Spinal cord (tissue), 10 donors: ENCODE measurements at places on chromosomes 5 and 9.

- no peak for DNase-seq
Observed at GRCh38 chr5:115262011-115262320, 711 bp downstream of the PGGT1B start.

GRCh38 chr5:15027764-15028163 is 156.2 kb upstream of the ANKH start:
- DNase-seq = no peak

DNA sequence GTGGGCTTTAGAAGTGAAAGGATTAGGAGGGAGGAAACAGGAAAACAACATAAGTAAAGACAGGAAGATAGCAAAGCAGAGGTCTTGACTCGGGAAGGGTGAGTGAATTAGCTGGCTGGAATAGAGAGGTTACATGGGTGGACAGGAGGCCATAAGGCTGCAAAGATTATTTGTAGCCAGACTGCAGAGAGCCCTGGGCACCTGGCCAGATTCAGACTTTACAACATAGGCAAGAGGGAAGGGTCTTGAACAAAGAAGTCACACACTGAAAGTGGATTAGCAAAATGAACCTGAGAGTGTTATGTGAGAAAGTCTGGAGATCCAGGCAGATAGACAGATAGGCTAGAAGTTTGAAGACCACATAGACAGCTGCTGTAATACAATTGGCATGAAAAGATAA is 29.7 kb upstream of the CER1 start:
- peak; percentile 55 for DNase-seq

- no peak for DNase-seq
Observed at GRCh38 chr9:76655121-76655541, 109.1 kb upstream of the PCA3 start.

DNA sequence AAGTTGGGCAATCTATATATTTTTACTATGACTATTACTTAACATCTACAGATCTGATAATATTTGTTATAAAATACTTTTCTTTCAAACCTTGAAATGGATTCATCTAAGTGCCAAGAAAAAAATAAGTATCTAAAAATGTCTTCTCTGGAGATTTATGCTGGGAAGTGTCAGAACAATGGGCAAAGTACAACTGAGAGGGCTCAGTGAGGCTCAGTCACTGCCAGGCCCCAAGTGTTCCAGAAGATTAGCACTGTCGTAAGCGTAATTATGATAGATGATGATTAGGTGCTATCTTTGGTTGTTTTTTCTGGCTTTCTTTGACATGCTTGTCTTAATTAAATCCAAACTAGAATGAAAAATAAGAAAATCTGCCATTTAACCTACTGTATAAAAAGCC is 72.2 kb upstream of the ADAMTS19 start:
- DNase-seq = no peak

- DNase-seq = no peak
Observed at GRCh38 chr9:122276096-122276495, 11.4 kb downstream of the MRRF start.

- no peak for DNase-seq
Observed at GRCh38 chr9:105483618-105484017, 35.8 kb downstream of the FSD1L start.

GRCh38 chr9:131019388-131020239 is 10.6 kb downstream of the LAMC3 start:
- no peak for DNase-seq

DNA sequence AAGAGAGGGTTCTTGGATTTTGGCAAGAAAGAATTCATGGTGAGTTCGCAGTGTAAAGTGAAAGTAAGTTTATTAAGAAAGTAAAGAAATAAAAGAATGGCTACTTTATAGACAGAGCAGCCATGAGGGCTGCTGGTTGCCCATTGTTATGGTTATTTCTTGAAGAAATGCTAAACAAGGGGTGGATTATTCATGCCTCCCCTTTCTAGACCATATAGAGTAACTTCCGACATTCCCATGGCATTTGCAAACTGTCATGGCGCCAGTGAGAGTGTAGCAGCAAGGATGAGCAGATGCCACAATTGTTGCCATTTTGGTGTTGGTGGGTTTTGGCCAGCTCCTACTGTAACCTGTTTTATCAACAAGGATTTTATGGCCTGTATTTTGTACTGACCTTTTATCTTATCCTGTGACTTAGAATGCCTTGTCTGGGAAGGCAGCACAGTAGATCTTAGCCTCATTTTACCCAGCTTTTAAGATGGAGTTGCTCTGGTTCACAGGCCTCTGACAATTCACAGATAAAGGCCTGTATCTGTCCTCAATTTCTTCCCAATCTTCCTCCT is 1026.1 kb upstream of the DMAC1 start:
- DNase-seq = no peak

DNA sequence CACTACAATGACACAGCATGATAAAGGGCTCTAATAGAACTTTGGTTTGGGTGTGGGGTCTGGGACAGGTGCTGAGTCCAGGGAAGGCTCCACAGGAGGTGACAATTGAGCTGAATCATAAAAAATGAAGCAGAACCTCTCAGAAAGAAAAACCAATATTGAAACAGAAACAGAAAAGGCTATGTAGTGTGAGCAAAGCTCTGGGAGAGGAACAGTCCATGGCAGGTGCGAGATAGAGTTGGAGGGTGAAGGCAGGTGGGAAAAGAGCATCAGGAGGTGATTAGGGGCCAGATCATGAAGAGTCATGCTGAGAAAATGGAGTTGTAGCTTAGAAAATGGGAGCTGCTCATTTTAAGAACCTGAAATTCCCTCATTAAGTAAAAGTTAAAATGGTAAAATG is 164.9 kb downstream of the KCTD16 start:
- no peak for DNase-seq

- DNase-seq = no peak
Observed at GRCh38 chr9:22373636-22374035, 73.0 kb upstream of the DMRTA1 start.

GRCh38 chr5:128778474-128778873 is 186.8 kb upstream of the SLC27A6 start:
- no peak for DNase-seq

- DNase-seq = no peak
Observed at GRCh38 chr9:121711281-121711680, 59.8 kb downstream of the DAB2IP start.
